ENCODE measurements at places on chromosomes 16 and 17. TPM values are rescaled to one million over a fixed set of nuclear protein-coding genes. Genes with fewer than 3 reads are reported as not detected.

The MILR1 gene
- 3.1 TPM for total RNA-seq

DNA sequence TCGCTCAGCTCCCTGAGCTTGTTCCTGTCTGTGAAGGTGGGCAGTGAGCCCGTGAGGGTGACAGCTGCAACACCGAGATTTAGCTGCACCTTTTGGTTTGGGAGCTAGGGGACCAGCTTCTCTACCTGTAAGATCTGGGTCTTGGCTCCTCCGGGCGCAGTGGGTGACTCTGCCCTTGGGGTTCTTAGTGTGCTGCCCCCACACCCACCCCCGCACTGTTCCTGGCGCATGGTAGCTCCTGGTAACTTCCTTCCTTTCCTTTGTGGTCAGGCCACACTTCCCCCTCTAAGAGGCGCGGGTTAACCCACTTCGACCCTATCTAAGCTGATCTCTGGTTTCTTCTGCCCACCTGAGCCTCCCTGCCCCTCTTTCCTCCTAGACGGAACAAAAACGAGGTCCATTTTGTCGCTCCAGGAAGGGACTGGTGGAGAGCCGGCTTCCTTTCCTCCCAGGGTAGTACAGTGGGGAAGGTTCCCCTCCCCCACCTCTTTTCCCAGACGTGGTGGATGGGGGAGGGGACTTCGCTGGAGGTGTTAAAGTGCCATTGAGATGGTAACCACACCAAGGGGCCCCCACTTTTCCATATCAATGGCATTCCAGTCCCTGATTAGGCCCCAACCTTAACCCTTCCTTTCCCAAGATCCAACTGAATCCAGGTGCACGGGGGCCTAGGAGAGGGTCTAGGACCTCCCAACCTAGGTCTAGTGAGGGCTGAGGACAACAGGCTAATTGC lies 4.6 kb upstream of the CLDN9 start:
- peaks cover 2% of the 10 kb centered on the region for H3K27me3 ChIP-seq
- H3K36me3 ChIP-seq: no peaks in the 10 kb centered on the region
- DNase-seq: no peak
- H3K4me3 ChIP-seq: no peak overlapping the region
- no peaks in the 10 kb centered on the region for H3K4me1 ChIP-seq

The RMI2 gene
- total RNA-seq: 2.0 TPM

- H3K27me3 ChIP-seq: no peaks in the 10 kb centered on the region
- H3K4me1 ChIP-seq: no peaks in the 10 kb centered on the region
- DNase-seq: no peak
- no peak overlapping the region for H3K27ac ChIP-seq
Observed at GRCh38 chr17:6392609-6393350, 42.1 kb downstream of the AIPL1 start.

- H3K27ac ChIP-seq: no peak overlapping the region
- H3K36me3 ChIP-seq: peaks cover 5% of the 10 kb centered on the region
- DNase-seq: no peak
Observed at GRCh38 chr16:53068423-53068833, 13.6 kb downstream of the CHD9 start.

The MAP2K4 gene
- 25.8 TPM for total RNA-seq

The CLEC18A gene
- total RNA-seq: 2.1 TPM

GRCh38 chr16:4957420-4957719 lies 760 bp upstream of the SEC14L5 start:
- H3K27ac ChIP-seq: peak overlapping the region; percentile 83
- peaks cover 9% of the 10 kb centered on the region for H3K27me3 ChIP-seq
- peaks cover 7% of the 10 kb centered on the region for H3K4me1 ChIP-seq

The KRTAP2-3 gene
- total RNA-seq: not detected

DNA sequence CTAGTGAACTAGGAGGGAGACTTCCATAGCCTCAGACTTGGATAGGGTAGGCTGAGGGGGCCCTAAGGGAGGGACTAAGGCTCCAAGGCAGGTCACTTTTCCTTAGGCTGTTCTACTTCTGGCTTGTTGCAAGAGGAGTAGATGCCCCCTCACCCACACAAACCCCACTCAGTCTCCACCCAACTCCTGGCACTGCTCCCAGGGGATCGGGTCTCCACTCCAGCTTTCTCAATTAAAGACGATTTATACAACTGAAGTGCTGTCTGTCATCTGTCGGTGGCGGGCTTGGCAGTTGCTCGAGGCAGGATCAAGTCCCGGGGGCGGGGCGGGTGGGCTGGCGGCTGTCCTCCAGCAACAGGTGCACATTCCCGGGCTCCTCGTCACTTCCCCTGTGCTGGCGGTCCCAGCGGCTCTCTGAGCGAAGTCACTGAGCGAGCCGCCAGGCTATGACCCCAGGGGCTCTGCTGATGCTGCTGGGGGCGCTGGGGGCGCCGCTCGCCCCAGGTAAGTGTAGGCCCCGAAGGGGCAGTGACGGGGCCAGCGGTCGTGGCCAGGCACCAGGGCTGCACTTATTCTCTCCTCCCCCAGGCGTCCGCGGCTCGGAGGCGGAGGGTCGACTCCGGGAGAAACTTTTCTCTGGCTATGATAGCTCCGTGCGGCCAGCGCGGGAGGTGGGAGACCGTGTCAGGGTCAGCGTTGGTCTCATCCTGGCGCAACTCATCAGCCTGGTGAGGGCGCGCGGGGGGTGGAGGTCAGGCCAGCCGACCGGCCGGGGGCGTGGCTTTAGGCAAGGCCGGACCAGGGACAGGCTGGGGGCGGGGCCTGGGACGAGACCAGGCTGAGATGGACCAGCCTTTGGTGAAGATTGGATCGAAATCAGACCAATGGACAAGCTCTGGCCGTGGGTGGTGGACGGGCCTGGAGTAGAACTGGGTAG lies at the start of gene CHRNB1:
TSS of gene CHRNB1 (plus strand) at position 380 of the 937 bp plus-strand sequence. CDS start at position 447, 67 bp downstream.
- peak within 1 kb of the TSS; percentile 34 for H3K27ac ChIP-seq
- DNase-seq: peak; percentile 57
- H3K36me3 ChIP-seq: no peaks in the 10 kb centered on the region
- no peaks in the 10 kb centered on the region for H3K27me3 ChIP-seq

DNA sequence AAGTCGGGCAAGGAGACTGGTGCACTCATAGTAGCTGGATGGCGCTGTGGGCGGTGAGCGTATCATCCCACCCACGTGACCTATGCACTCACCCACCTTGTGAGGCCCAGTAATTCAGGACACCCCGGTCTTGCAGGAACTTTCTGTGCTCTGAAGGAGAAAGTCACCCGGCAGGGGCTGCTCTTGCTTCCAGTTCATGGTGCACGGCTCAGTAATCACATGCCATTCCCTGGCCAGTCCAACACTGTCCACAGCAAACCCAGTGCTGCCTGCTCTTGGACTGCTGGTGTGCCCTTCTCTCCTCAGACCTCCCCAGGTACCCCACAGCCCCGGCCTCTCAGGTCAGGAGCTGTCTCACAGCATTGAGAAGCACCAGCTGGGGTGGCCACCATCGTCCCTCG lies 16.4 kb upstream of the RHBDF2 start:
- DNase-seq: no peak
- no peaks in the 10 kb centered on the region for H3K27me3 ChIP-seq
- no peaks in the 10 kb centered on the region for H3K36me3 ChIP-seq
- H3K4me1 ChIP-seq: no peaks in the 10 kb centered on the region
- H3K27ac ChIP-seq: no peak overlapping the region

The HSD11B2 gene
- total RNA-seq: not detected

The MYH8 gene
- total RNA-seq: not detected

The ZSCAN10 gene
- not detected for total RNA-seq

DNA sequence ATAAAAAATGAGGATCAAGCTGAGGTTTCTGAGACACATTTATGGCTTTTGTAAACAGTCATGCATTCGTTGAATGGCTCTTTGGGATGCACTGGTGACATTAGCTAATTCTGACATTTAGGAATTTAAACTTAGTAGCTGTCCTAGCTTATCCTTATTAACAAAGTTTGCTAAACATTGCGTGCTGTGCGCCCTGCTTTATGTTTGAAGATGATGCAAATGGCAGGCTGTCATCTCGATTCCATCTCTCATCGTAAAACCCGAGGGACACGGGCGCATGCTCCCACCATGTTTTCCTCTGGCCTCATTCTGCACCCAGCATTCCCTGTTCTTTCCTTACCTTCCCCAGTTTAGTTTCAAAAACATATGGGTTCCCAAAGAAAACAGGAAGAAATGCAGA lies 53.8 kb upstream of the ARHGAP44 start:
- no peak for DNase-seq
- H3K36me3 ChIP-seq: no peaks in the 10 kb centered on the region
- H3K27ac ChIP-seq: no peak overlapping the region
- H3K27me3 ChIP-seq: no peaks in the 10 kb centered on the region
- no peaks in the 10 kb centered on the region for H3K4me1 ChIP-seq
- H3K4me3 ChIP-seq: no peak overlapping the region

The TNFSF13 gene
- total RNA-seq: 75.9 TPM

DNA sequence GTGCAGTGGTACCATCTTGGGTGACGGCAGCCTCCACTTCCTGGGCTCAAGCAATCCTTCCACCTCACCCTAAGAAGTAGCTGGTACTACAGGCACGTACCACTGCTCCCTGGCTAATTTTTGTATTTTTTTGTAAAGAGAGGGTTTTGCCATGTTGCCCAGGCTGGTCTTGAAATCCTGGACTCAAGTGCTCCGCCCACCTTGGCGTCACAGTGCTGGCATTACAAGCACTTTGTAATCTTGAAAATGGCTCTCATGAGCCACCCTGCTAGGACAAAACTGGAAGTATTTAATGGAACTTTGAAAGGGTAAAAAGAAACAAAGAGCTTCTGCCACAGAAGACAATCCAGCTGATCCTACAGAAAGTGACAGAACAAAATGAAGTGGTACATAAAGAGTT lies 9.2 kb downstream of the SUMO2 start:
- peaks cover 85% of the 10 kb centered on the region for H3K36me3 ChIP-seq
- no peak overlapping the region for H3K4me3 ChIP-seq
- no peaks in the 10 kb centered on the region for H3K27me3 ChIP-seq
- H3K4me1 ChIP-seq: no peaks in the 10 kb centered on the region
- DNase-seq: no peak

GRCh38 chr16:23959072-23959751 lies 123.4 kb downstream of the PRKCB start:
- no peak overlapping the region for H3K4me3 ChIP-seq
- DNase-seq: no peak
- H3K27me3 ChIP-seq: no peaks in the 10 kb centered on the region
- no peaks in the 10 kb centered on the region for H3K36me3 ChIP-seq
- no peaks in the 10 kb centered on the region for H3K4me1 ChIP-seq

Measured in tibial nerve (tissue), 4 donors.